Fibroblast of villous mesenchyme (primary cell): ENCODE measurements at places on chromosomes 3 and 15. TPM values are rescaled to one million over a fixed set of nuclear protein-coding genes. Genes with fewer than 3 reads are reported as not detected.

The SERINC4 gene
- under 0.01 TPM in 1 of 2 replicates, not detected in the other for total RNA-seq

The CASR gene
- not detected in 2 replicates for total RNA-seq

The TMEM207 gene
- total RNA-seq, result not detected in 2 replicates

The PLSCR4 gene
- 13.5 and 22.9 TPM in 2 replicates for total RNA-seq

The KLHL6 gene
- not detected in 2 replicates for total RNA-seq

The C2CD4A gene
- total RNA-seq, result not detected in 2 replicates

The FNDC3B gene
- 165 and 221 TPM in 2 replicates for total RNA-seq

The FILIP1L gene
- total RNA-seq, result 146 and 213 TPM in 2 replicates

The CCNB2 gene
- 19.6 and 27.2 TPM in 2 replicates for total RNA-seq

The FBXW12 gene
- total RNA-seq, result not detected in 2 replicates

The SMCO1 gene
- total RNA-seq, result under 0.01 TPM in 1 of 2 replicates, not detected in the other

The SLC6A1 gene
- not detected in 2 replicates for total RNA-seq

The ROBO2 gene
- 3.0 and 6.1 TPM in 2 replicates for total RNA-seq
